ENCODE measurements at places on chromosomes 1 and 21.
A peak's percentile ranks its signal among the peaks of the same experiment; 100 is the strongest.

DNA sequence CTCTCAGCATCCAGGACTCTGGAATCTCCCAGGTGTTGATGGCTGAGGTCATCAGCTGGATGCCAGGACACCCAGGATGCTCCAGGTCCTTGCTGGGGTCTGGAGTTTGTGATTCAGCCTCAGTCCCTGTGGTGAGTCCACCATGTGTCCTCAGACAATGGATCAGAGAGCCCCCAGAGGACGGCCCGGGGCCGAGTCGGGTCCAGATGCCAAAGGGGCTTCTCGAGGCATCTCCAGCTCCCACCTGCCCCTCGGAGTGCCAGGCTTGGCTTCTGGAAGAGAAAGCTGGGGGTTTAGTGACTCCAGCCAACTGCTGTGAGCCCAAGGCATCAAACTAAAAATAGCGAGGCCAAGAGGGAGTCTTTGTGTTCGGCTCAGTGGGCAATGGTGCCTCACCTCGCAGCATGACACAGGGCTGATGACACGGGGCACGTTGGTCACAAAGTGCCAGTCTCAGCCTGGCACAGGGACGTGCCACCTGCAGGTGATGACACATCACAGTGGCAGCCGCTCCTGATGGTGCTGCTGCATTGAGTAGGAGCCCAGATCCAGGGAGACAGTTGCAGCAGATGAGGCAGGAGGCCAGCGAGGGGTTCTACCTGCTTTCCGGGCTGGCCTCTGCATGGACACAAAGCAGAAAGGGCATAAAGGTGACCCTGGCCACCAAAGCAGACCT is 10.6 kb downstream of the PDE9A start:
- no peak for DNase-seq

DNA sequence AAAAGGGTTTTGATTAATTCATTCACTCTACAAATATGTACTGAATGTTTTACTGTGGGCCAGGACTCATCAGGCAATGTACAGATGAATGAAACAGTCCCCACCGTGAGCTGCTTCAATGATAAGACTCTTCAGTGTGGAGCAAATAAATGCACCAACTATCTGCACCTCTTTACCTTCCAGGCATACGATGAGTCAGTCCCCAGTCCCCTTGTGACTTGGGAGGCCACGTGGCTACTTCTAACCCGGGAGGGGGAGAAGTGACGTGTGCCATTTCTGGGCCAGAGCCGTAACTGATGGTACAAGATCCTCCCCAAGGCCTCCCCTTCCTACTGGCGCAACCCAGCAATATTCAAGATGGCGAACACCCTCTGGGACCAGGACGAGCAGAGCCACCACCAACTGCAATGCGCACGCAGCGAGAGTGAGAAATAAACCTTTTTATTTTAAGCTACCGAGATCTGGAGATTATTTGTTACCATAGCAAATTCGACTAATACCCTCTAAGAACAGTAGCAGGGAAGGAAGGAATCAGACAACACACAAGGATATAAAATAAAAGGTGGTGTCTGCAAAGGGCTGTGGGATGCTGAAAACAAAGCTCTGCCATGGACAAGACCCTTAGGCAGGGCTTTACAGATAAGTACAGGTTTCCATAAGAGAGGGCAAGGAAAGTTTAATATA is 74.5 kb downstream of the NPHP4 start:
- DNase-seq, result no peak

- peak; percentile 59 for DNase-seq
These were observed 747 bp downstream of the ADAMTS1 start for GRCh38 chr21:26844258-26845065.

GRCh38 chr1:8116894-8117264 is 90.8 kb upstream of the ERRFI1 start:
- no peak for DNase-seq

DNA sequence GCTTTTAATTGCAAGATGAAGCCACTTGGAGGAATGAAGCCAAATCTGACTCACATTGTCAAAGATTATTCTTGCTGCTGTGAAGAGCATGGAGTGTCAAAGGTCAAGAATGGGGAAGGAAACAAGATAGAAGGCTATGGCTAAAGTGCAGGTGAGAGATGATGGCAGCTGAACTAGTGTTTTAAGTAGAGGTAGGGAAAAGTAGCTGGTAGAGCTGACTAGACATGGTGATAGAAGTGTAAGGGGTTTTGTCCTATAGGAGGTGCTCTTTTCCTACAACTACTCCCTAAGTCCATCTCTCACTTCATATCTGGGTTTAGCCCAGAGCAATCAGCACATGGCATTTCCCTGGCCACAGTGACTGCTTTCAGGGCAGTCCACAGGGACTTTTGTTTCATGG is 11.8 kb downstream of the UBE2T start:
- DNase-seq, result no peak

DNA sequence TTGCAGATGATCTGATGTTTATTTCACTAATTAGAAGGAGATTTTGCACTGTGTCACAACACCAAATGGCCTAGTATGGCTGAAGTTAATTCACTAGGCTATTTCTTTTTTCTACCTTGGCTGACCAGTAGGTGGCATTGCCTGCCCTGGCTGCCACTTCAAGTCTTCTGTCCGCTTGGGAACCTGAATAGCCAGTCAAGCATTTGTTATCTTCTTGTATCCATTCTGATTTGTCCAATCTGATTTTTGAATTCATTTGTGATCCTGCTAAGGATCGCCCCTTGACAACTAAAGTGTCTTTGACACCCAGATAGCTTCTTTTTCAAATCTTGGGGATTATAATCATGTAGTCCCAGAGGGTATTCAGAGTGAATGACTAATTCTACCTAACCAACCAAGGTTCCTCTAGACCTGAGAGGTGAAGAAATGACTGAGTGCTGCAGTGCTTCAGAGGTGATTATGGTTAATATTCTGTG is 99.4 kb downstream of the GIPC2 start:
- DNase-seq, result peak; percentile 52

Measured in endothelial cell (in vitro differentiated cells).